T-cell (primary cell): ENCODE measurements at places on chromosomes 4 and X.

- no peak for DNase-seq
These were observed 168.4 kb upstream of the GK2 start for GRCh38 chr4:79576429-79576753.

GRCh38 chrX:119778829-119779228, 12.6 kb downstream of the RPL39 start:
- no peak for DNase-seq

DNA sequence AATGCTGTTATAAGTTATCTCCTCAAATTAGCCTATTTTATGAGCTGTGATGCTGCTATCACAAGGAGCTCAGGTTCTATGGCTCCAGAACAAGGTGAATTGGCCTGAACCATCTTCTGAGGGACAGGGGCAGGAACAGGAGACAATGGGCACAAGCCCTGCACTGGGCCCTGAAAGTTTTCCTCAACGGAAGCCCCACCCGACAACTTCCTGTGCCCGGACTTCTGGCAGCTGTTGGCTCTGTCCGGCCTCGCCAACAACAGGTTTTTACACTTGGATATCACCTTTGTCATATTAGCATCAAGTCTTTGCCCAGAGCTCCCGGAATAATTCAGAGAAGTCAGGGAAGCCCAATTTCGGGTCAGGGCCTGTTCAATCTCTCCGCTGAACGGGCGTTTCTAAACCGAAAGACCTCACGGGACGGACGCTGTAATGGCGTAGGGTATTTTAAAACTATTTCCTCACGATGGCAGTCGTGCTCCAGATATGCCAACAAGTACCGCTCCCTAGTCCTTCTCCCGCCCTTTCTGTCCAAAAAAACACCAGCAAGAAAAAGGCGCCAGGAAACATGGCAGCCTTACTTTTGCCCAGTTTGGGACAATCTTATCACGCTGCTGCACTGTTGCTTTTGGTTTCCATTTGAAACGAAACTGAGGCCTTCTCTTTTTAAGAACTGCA, 201.0 kb upstream of the STK26 start:
- peak; percentile 78 for DNase-seq

- DNase-seq = no peak
These were observed 7.4 kb upstream of the PDE6B start for GRCh38 chr4:617644-618641.

GRCh38 chrX:21738210-21738949, 19.5 kb downstream of the SMPX start:
- no peak for DNase-seq

DNA sequence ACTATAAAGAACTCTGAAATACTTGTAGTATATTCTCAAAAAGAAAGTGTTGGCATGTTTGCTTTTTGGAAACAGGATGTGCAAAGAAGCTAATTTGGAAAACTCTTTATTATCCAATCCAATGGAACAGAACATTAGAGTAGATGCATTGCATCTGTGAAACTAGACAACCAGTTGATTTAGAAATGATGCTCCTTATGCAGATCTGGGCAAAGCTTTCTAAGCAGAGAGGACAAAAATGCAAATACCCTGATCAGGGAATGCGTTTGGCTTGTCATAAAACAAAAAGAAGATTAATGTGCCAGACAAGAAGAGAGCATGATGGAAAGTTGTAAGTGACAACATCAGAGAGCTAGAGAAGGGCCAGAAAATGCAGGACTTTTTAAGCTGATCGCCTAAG, 142.3 kb downstream of the RCHY1 start:
- DNase-seq = no peak

DNA sequence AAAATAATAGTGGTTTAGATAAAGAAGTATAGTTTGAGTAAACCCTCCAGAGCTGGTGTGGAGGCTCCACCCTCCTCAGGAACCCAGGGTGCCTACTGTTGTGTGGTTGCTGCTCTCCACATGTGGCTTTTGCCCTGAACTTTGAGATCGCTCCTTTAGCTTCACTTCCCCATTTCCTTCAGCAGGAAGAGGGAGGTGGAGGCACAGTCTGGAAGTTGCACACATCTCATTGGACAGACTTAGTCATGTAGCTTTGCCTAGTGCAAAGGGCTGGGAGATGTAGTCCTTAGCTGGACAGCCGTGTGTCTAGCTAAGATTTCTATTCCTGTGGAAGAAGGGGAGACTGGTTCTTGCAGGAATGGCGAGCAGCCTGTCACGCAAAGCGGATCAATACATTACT, 37.9 kb downstream of the RGS12 start:
- DNase-seq = no peak

GRCh38 chr4:142467088-142467487, 379.0 kb downstream of the INPP4B start:
- no peak for DNase-seq

GRCh38 chr4:76206222-76206942, 7.2 kb downstream of the SCARB2 start:
- DNase-seq = no peak

GRCh38 chr4:86825511-86825910, 23.7 kb downstream of the SLC10A6 start:
- DNase-seq = no peak

GRCh38 chr4:140188975-140189374, 35.0 kb upstream of the MAML3 start:
- DNase-seq = no peak

- no peak for DNase-seq
These were observed 199.0 kb upstream of the DDX53 start for GRCh38 chrX:22800806-22801205.

DNA sequence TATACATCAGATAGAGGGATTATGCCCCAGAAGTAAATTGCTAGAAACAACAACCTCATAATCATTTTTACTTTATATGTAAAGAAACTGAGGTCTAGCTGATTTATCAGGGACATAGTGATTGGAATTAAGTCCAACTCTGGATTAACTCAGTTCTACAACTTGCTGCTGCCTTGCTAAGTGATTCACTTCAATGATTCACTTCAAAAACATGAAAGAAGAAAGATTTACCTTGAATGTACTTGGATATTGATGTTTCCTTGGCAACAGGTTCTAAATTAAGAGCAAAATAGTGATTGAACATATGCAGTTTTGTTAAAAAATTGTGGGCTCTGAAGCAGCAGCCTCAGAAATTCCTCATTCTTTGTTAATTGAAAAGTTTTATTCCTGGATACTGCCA, 99.8 kb upstream of the H2AZ1 start:
- DNase-seq = no peak

- no peak for DNase-seq
These were observed 24.7 kb upstream of the ZMAT1 start for GRCh38 chrX:101956556-101956955.

GRCh38 chrX:52824608-52825007, 13.5 kb downstream of the XAGE5 start:
- no peak for DNase-seq

GRCh38 chrX:11899091-11899490, 141.1 kb downstream of the MSL3 start:
- no peak for DNase-seq

DNA sequence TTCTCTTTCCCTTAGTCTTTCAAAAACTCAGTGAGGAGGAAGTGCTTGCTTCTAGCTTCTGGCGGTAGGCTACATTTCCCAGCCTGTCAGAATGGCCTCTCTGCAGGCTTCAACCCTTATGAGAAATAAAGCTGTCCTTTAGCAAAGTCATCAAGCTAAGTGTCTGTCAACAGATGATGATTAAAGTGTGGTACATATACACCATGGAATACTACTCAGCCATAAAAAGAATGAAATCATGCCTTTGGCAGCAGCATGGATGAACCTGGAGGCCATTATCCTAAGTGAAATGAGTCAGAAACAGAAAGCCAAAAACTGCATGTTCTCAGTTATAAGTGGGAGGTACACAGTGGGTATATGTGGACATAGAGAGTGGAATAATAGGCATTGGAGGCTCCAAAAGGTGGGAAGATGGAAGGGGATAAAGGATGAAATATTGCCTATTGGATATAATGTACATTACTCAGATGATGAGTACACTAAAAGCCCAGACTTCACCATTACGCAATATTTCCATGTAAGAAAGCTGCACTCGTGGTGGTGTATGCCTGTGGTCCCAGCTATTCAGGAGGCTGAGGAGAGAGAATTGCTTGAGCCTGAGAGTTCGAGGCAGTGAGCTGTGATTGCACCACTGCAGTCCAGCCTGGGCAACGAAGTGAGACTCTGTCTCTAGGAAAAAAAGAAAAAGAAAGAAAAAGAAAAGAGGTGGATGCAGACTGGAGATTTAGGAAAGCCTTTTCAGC, 7.9 kb downstream of the TRIM2 start:
- DNase-seq = no peak

GRCh38 chr4:86441175-86441936, 81.5 kb upstream of the MAPK10 start:
- no peak for DNase-seq

- DNase-seq = no peak
These were observed 14.0 kb upstream of the ARHGAP10 start for GRCh38 chr4:147717878-147718277.

DNA sequence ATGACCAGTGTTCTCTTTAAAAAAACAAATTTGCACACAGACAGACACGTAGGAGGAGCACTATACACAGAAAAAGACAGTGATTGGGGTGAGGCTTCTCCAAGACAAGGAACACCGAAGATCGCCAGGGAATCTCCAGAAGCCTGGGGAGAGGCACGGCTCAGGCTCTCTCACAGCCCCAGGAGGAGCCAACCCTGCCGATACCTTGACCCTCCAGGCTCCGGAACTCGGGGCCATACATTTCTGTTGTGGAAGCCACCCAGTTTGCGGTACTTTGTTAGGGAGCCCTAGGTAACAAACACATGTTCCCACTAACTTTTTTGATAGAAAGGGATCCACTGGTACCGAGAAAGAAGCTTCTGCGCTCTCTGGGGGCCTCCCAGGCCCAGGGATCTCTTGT, 55.8 kb downstream of the DCTD start:
- no peak for DNase-seq

DNA sequence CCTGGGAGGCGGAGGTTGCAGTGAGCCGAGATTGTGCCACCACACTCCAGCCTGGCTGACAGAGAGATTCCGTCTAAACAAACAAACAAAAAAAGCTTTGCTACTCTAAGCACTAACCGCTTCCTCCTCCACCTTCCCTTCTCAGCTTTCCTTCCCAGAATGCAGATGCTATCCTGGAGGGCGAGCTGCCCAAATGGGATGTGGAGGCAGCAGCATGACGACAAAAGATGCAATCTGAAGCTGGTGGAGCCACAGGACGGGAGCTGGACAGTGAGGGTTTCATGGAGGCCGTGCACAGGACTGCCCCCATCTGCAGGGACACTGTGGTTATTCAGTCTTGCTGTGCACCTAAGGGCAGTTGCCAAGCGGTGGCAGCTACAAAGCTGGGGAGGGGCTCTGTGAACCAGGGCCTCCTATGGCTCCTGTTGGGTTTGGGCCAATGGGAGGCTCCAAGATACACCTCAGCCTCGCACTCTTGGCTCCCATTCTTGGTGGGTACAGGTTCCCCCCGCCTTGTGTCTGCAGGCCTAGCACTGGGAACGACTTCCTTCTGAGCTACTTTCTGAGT, 47.4 kb downstream of the WDR1 start:
- DNase-seq = no peak

GRCh38 chr4:151564321-151564720, 155.3 kb downstream of the FHIP1A start:
- DNase-seq = no peak

DNA sequence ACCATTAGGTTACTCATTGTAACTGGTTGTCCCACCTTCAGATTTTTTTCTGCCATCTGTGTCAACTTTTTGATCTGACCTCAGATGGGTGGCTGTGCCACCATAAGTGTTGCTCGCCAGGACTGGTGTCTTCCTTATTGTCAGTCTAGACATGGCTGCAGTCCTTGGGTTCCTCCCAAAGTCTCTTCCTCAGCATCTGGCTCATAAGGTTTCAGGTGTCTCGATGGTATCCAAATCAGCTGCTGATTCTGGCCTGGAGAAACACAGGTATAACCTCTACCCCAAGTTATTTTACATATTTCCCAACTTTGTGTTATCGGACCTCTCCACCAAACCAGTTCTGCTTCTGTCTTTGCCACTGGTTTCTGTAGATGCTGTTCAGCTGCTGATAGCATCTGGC, 158.5 kb downstream of the ZNF518B start:
- DNase-seq = no peak

DNA sequence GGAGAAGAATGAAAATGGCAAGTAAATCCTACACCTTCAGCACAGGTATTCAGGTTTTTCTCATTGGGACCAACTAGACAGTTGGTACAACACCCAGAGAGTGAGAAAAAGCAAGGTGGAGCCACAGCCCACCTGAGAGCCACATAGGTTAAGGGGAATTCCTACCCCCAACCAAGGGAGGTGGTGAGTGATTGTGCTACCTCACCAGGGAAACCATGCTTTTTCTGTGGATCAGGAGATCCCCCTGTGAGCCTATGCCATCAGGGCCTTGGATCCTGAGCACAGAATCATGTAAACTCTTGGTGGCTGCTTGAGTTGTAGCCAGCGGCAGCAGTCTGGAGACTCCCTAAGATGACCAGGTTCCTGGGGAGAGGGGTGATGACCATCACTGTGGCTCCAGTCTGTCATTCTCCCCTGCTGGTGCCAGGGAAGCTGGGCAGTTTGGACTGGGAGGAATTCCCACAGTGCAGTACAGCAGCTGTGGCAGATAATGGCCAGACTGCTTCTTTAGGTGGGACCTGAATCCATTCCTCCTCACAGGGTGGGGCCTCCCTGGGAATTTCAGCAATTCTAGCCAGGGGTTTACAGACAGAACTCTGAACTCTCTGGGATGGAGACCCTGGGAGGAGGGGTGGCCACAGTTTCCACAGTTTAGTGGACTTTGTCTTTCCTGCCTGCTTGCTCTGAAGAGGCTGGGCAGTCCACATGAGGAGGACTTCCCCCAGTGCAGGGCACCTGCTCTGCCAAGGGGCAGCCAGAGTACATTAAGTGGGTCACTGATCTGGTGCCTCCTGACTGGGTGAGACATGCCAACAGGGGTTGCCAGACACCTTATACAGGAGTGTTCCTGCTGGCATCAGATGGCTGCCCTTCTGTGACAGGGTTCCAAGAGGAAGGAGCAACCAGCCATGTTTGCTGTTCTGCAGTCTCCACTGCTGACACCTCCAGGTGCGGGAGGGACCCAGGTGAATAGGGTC, 43.2 kb downstream of the PARM1 start:
- DNase-seq = no peak

DNA sequence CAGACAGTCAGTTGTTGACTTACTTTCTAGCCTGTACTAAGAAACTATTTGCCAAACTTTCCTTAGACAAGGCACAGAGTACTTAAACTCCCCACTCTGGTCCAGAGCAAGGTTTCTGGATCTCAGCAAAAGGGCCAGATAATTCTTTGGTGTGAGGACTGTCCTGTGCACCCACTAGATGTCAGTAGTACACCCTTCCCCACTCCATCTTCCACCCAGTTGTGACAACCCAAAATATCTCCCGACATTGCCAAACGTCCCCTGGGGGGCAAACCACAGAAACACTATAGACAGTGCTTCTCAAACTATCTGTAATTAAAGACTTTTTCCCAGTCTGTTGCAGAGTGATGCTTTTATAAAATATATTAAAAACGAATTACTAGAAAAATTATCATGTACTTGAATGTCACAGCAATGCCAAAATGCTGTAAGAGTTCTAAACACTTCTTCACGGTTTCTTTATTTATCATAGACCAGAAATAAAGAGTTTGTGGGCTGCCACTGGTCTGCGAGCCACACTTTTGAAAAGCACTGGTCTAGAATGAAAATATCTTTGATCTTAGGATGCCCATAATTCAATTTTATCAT, 203.5 kb downstream of the PRDM5 start:
- DNase-seq = peak; percentile 14

GRCh38 chr4:8791609-8792008, 80.0 kb downstream of the HMX1 start:
- no peak for DNase-seq

- DNase-seq = no peak
These were observed 16.1 kb upstream of the CXCL3 start for GRCh38 chr4:74054483-74055047.
